ENCODE measurements at places on chromosomes 11 and 22. TPM values are rescaled to one million over a fixed set of nuclear protein-coding genes. Genes with fewer than 3 reads are reported as not detected.

HSPB2 gene
- not detected for total RNA-seq

SULT4A1 gene
- 1.0 TPM for total RNA-seq

ZP1 gene
- total RNA-seq = not detected

C1QTNF4 gene
- not detected for total RNA-seq

LIPT2 gene
- total RNA-seq = 6.6 TPM

TP53AIP1 gene
- not detected for total RNA-seq

OR51E2 gene
- total RNA-seq = not detected

EFCAB6 gene
- 3.1 TPM for total RNA-seq

MMP7 gene
- total RNA-seq = 5.9 TPM

CDC42BPG gene
- total RNA-seq = 0.06 TPM

KRTAP5-11 gene
- total RNA-seq = not detected

HBB gene
- not detected for total RNA-seq

NOX4 gene
- total RNA-seq = 6.8 TPM

NUDT8 gene
- total RNA-seq = 9.1 TPM

SERHL2 gene
- 1.3 TPM for total RNA-seq

CCDC188 gene
- total RNA-seq = 0.51 TPM

RFPL1 gene
- not detected for total RNA-seq

MAPK11 gene
- total RNA-seq = 4.8 TPM

DTX4 gene
- not detected for total RNA-seq

MPPED2 gene
- total RNA-seq = 0.74 TPM

VSIG10L2 gene
- total RNA-seq = not detected
